ENCODE measurements at places on chromosomes 6 and 20. TPM values are rescaled to one million over a fixed set of nuclear protein-coding genes. Genes with fewer than 3 reads are reported as not detected.

- H3K4me3 ChIP-seq, result no peak overlapping the region
- H3K4me1 ChIP-seq, result peaks cover 7% of the 10 kb centered on the region
- DNase-seq, result no peak
- H3K27me3 ChIP-seq, result no peaks in the 10 kb centered on the region
- no peaks in the 10 kb centered on the region for H3K36me3 ChIP-seq
- H3K27ac ChIP-seq, result no peak overlapping the region
These were observed 17.9 kb upstream of the CST3 start for GRCh38 chr20:23655491-23656211.

GRCh38 chr6:141688916-141689315 is 443.8 kb upstream of the GJE1 start:
- DNase-seq, result no peak
- no peak overlapping the region for H3K27ac ChIP-seq
- no peak overlapping the region for H3K4me3 ChIP-seq
- no peaks in the 10 kb centered on the region for H3K4me1 ChIP-seq
- no peaks in the 10 kb centered on the region for H3K27me3 ChIP-seq
- no peaks in the 10 kb centered on the region for H3K36me3 ChIP-seq

- no peak overlapping the region for H3K27ac ChIP-seq
- no peak for DNase-seq
- no peaks in the 10 kb centered on the region for H3K4me1 ChIP-seq
- no peak overlapping the region for H3K4me3 ChIP-seq
- no peaks in the 10 kb centered on the region for H3K27me3 ChIP-seq
These were observed 532.0 kb downstream of the BCKDHB start for GRCh38 chr6:80638213-80639055.

- H3K27ac ChIP-seq, result no peak overlapping the region
- H3K4me3 ChIP-seq, result no peak overlapping the region
- no peaks in the 10 kb centered on the region for H3K27me3 ChIP-seq
- no peak for DNase-seq
- H3K4me1 ChIP-seq, result no peaks in the 10 kb centered on the region
These were observed 171.7 kb downstream of the WDR27 start for GRCh38 chr6:169529931-169530751.

DNA sequence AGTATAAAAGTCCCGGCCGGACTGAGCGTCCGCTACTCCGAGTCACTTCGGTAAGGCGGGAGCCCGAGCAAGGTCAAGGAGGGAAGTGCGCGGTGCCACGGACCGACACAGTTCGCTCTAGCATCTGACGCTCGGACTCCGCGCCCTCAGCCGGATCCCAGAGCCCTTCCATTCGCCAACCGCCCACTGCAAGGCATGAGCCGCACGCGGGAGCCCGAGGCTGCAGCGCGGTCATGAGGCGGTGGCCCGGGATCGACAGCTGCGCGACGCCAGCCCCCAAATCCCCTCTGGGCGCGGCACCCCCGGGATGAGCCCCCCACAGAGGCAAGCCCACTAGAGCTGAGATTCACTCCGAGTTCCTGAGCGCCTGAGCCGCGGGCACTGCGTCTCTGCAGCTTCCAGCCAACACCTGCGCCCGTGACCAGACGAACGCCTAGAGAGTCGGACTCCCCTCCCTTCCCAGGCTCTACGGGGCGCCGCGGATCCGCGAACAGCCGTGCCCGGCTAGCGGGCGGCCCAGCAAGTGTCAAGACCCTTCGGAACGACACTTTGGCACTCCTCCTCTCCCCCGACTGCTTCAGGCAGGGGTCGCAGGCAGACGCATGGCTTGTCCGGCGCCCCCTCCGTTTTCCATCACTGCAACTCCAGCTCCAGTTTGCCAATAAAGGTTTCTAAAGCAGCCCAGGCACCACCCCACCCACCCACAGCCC is 725 bp upstream of the ISM1 start:
- no peaks in the 10 kb centered on the region for H3K27me3 ChIP-seq
- no peaks in the 10 kb centered on the region for H3K36me3 ChIP-seq
- H3K27ac ChIP-seq, result no peak overlapping the region
- H3K4me3 ChIP-seq, result no peak overlapping the region

- H3K4me3 ChIP-seq, result no peak overlapping the region
- H3K27me3 ChIP-seq, result no peaks in the 10 kb centered on the region
- no peak overlapping the region for H3K27ac ChIP-seq
- H3K4me1 ChIP-seq, result no peaks in the 10 kb centered on the region
These were observed 28.8 kb upstream of the ZBTB24 start for GRCh38 chr6:109511832-109512231.

- H3K27me3 ChIP-seq, result peaks cover 27% of the 10 kb centered on the region
- H3K27ac ChIP-seq, result no peak overlapping the region
- H3K4me3 ChIP-seq, result no peak overlapping the region
- no peaks in the 10 kb centered on the region for H3K36me3 ChIP-seq
- no peak for DNase-seq
These were observed 23.9 kb downstream of the RAB44 start for GRCh38 chr6:36721369-36722140.

- no peak for DNase-seq
- H3K4me1 ChIP-seq, result no peaks in the 10 kb centered on the region
These were observed 493 bp downstream of the CRYBG1 start for GRCh38 chr6:106360989-106361430.

GRCh38 chr6:152378169-152378568 is 259.0 kb downstream of the SYNE1 start:
- no peaks in the 10 kb centered on the region for H3K36me3 ChIP-seq
- H3K4me3 ChIP-seq, result no peak overlapping the region

- H3K36me3 ChIP-seq, result peaks cover 21% of the 10 kb centered on the region
- H3K27me3 ChIP-seq, result no peaks in the 10 kb centered on the region
These were observed 15.3 kb downstream of the PPARD start for GRCh38 chr6:35357677-35358076.

DNA sequence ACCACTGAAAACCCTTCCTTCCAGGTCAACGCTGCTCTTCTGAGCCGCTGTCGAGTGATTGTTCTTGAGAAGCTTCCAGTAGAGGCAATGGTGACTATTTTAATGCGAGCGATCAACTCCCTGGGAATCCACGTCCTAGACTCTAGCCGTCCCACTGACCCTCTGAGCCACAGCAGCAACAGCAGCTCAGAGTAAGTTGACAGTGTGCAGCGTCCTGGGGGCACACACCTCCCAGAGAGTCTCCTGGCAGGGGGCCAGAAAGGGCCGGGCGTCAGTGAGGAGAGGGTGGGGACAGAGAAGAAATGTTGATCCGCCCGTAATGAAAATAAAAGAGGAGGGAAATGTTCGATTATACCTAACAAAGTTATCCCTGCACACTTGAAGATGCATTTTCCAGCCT is 5.0 kb downstream of the WRNIP1 start:
- peak overlapping the region; percentile 4 for H3K4me3 ChIP-seq
- DNase-seq, result peak; percentile 69

GRCh38 chr20:23437126-23437899 is 2.2 kb upstream of the CSTL1 start:
- DNase-seq, result no peak
- no peaks in the 10 kb centered on the region for H3K36me3 ChIP-seq
- H3K4me3 ChIP-seq, result no peak overlapping the region
- H3K27me3 ChIP-seq, result peaks cover 4% of the 10 kb centered on the region

DNA sequence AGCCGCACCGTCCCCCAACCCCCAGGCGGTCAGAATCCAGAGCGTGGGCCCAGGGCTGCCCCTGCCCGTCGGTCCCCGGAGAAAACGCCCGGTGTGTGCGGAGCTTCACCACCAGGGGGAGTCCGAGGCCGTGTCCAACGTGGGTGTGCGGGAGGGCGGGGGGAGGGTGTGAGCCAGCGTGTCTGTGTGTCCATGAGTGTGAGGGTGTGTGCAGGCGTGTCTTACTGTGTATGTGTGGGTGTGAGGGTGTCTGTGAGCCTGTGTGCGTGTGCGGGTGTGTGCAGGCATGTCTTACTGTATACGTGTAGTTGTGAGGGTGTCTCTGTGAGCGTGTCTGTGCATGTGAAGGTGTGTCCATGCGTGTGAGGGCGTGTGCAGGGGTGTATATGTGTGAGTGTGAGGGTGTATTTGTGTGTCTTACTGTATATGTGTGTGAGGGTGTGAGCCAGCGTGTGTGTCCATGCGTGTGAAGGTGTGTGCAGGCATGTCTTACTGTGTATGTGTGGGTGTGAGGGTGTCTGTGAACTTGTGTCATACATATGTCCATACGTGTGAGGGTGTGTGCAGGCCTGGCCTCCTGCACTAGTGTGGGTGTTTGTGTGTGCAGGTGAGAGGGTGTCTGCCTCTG is 24.6 kb upstream of the GATA5 start:
- DNase-seq, result peak; percentile 82
- no peak overlapping the region for H3K4me3 ChIP-seq
- peaks cover 64% of the 10 kb centered on the region for H3K4me1 ChIP-seq
- no peaks in the 10 kb centered on the region for H3K27me3 ChIP-seq
- no peak overlapping the region for H3K27ac ChIP-seq
- no peaks in the 10 kb centered on the region for H3K36me3 ChIP-seq

GRCh38 chr6:161141173-161141572 is 132.7 kb downstream of the AGPAT4 start:
- H3K4me3 ChIP-seq, result no peak overlapping the region
- H3K36me3 ChIP-seq, result no peaks in the 10 kb centered on the region
- H3K4me1 ChIP-seq, result peaks cover 4% of the 10 kb centered on the region

GRCh38 chr20:43774754-43775153 is 48.0 kb upstream of the GTSF1L start:
- no peak overlapping the region for H3K4me3 ChIP-seq
- no peak for DNase-seq

DNA sequence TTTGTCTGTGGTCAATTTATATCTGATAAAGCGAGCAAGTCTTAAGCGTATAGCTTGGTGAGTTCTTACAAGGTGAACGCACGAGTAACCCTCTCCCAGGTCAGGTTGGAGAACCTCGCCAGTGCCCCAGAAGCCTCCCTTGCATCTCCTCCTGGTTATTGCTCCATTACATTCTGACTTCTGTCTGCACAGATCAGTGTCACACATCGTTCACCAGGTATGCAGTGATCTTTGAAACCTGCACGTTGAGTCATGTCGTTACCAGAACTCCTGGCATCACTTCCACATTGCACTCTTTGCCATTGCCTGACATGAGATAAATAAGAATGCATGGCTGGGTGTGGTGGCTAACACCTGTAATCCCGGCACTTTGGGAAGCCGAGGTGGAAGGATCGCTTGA is 44.2 kb downstream of the AKAP12 start:
- H3K4me1 ChIP-seq, result no peaks in the 10 kb centered on the region
- peaks cover 61% of the 10 kb centered on the region for H3K27me3 ChIP-seq
- no peak overlapping the region for H3K4me3 ChIP-seq
- H3K36me3 ChIP-seq, result no peaks in the 10 kb centered on the region
- H3K27ac ChIP-seq, result no peak overlapping the region

DNA sequence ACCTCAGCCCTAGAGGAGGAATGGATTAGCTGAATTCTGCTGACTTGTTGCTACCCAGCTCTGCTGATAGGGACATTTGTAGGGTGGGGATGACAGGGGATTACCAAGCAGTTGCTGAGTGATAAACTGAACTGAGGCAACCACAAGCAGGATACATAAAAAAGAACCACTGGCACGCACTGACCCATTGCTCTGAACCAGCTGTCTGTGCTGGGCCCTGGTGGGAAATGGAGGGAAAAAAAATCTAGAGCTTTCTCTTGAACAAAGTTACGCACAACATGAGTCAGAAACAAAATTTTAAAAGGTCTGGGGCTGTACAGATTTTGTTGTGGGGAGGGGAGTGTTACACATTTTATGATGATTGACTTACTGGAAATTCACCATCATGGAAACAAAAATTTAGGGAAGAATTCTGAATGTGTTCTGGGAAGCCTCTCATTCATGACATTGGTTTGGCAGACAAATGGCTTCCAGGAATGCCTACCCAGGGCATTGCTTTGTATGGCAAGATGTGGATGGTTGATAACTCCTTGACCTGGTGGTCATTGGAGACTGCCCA is 37.7 kb downstream of the FOXO3 start:
- peak; percentile 47 for DNase-seq
- no peaks in the 10 kb centered on the region for H3K36me3 ChIP-seq
- no peak overlapping the region for H3K27ac ChIP-seq
- H3K4me3 ChIP-seq, result no peak overlapping the region

DNA sequence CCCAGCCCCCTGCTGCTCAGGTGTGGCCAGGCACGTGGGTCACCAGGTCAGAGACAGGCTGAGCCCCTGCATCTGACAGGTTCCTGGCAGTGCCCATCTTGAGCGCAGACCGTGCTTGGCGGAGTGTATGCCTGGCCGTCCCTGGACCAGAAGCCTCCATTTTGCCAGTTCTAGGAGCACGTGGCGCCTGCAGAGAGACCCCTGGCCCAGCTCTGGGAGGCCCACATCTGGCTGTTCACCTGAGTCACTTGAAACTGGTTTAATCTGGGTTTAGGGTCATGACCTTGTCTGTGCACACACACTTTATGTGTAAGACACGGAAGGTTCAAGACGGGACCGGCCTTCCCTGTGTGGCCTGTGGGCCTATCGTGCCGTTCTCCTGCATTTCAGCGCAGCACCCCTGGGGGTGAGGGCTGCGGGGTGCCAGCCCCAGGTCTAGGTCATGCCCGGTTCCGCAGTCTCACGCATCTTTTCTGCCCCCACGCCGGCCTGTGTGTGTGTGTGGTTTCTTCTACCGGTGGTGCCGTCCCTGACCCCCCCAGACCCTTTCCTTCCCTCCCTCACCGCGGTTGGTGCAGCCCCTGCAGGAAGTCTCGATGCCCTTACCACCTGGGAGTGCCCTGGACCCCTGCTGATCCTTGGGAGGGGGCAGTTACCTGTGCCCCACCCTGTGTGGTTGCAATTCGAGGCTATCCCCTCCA is 14.0 kb downstream of the SS18L1 start:
- DNase-seq, result no peak
- H3K27ac ChIP-seq, result no peak overlapping the region
- peaks cover 2% of the 10 kb centered on the region for H3K4me1 ChIP-seq
- H3K36me3 ChIP-seq, result peaks cover 93% of the 10 kb centered on the region

DNA sequence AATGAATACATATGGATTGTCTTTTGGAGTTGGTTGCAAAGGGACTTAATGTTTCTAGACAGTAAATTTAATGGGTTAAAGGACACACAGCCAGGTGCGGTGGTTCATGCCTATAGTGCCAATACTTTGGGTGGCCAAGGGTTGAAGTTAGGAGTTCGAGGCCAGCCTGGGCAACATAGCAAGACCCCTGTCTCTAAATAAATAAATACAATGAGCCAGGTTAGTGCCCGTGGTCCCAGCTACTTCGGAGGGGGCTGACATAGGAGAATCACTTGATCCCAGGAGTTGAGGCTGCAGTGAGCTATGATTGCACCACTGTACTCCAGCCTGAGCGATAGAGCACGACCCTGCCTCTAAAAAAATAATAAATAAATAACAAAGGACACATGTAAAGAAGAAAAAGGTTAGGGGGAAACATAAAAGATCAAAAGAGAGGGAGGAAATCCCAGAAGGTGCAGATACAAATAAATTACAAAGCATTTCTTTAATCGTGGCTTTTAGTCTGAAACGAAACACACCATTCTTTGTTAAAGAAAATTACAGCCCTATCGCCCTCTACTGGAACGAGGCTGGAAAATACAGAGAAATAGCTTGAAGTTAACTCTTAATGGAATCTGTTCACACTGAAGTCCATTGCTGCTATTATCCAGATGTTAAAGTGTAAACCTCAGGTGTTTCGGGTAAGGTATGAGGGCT is 42.6 kb upstream of the SCML4 start:
- DNase-seq, result no peak
- H3K4me1 ChIP-seq, result no peaks in the 10 kb centered on the region

- peaks cover 3% of the 10 kb centered on the region for H3K4me1 ChIP-seq
- H3K27me3 ChIP-seq, result no peaks in the 10 kb centered on the region
- no peak overlapping the region for H3K4me3 ChIP-seq
- no peak for DNase-seq
These were observed 586.2 kb upstream of the CITED2 start for GRCh38 chr6:139960671-139961070.

Gene ME1
- 10.4 TPM for total RNA-seq

Gene DYNLT2
- 3.7 TPM for total RNA-seq

Gene HLA-DPA1
- 1.2 TPM for total RNA-seq

Gene CST5
- not detected for total RNA-seq

Gene POU3F2
- total RNA-seq, result 0.44 TPM

Gene DEFB129
- total RNA-seq, result not detected

Gene KLHDC3
- 171 TPM for total RNA-seq
